ENCODE measurements at places on chromosomes 3 and 15.

GRCh38 chr3:184953401-184953800, 141.4 kb downstream of the VPS8 start:
- no peak for DNase-seq

GRCh38 chr3:50177346-50177745, 14.1 kb upstream of the GNAT1 start:
- DNase-seq: no peak

DNA sequence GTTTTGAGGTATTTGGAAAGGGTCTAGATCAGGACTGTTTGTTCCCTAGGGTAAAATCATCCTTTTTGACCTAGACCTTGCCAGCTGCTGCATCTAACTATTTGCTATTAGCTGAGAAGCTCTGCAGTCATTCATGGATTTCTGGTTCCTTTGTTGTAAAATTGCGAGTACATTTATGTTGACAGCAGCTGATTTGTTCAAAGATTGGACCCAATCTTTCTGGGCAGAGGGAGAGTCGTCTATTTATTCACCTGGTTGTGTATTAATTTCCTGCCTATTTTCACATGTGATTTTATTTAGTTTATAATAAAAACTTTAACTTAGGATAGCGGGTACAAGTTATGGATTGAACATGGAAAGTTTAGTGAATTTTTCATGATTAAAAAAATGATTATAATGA, 236.3 kb downstream of the CNTN4 start:
- no peak for DNase-seq

DNA sequence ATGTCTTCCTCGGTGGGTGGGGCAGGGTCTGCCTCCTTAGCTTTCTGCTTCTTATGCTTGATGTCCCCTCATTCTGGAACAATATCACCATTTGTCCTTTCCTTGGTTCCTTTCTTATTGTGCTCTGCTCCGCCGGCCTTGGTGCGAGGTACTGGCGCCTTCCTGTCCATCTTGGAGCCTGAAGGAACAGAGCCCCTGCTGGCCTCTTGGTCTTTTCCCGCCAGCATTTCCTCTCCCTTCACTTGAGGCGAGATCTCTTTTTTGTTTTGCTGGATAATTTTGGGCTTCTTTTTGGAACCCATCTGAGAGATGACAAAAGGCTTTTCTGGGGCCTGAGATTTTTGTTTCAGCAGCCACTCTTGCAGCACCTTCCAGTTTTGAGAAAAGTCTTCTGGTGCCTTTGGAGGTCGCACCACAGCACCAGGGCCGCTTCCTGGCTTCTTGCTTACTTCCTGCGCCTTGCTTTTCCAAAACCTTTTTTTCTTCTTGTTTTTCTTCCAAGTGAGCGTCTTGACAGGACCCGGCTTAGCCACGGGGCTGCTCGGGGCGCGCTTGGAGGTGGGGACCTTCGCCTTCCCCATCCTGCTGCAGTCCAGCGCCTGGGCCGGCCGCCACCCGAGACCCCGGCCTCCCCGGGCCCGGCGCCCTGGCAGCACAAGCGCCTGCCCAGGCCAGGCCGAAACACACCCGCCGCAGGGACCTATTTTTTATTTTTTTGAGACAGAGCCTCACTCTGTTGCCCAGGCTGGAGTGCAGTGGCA, 127.1 kb downstream of the KLF13 start:
- DNase-seq: no peak

DNA sequence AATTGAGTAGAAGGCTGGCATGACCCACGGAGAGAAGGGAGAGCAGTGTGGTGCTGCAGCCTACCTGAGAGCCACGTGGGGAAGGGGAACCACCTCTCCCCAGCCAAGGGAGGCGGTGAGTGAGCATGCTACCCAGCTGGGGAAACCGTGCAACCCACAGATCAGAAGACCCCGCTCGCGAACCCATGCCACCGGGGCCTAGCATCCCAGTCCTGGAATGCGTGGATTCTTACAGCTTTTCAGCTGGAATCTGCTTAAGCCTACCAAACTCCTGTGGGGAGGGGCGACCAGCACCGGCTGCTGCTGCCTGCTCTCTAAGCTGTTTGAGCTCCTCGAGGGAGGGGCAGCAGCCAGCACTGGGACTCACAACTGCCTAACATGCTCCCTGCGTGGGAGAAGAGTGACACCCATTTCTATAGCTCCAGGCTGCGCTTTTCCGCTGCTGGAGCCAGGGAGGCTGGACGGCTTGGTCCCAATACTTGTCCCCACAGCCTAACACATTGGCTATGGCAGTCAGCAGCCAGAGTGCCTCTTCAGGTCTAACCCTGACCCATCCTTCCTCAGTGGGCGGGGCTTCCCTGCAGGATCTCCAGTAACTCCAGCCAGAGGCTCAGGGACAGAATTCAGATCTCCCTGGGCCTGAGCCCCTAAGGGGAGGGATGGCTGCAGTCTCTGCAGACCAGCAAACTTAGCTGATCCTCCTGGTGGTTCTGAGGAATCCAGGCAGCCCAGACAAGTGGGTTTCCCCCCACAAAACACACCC, 20.0 kb upstream of the TEX55 start:
- DNase-seq: no peak

DNA sequence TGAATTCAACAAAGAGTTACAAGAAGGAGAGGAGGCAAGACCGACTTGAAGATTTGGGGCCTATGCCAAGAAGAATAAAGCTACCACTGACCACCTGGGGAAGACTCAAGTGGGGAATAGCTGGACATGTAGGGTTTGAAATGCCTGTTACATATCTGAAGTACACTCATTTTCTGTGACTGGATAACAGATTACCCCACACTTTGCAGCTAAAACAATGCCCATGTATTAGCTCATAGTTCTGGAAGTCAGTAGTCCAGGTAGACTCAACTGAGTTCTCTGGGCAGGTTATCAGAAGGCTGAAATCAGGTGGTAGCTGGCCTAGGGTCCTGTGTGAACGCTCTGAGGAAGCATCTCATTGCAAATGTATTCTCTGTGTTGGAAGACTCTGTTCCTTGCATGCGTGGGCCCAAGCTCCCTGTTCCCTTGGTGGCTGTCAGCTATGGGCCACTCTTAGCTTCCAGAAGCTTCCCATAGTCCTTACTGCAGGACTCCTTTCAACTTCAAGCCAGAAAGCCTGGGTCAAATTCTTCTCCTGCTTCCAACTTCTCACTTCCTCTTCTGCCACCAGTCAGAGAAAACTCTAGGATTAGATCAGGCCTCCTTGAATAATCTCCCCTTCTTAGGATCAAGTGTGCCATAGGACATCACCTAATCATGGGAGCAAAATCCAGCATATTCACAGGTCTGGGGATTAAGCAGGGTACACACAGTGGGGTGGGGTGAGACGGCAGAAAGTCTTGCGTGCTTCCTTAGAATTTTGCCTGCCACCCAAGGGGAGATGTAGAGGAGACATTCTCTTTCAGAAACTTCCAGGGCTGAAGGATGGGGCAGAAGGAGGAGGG, 187.8 kb downstream of the SHQ1 start:
- DNase-seq: no peak

All from germinal center (tissue), 1 donor.